HCT116 (cell line): ENCODE measurements at places on chromosomes 7 and 10.

- DNase-seq: no peak
These were observed 872.2 kb upstream of the AUTS2 start for GRCh38 chr7:68725843-68726785.

GRCh38 chr10:61877887-61878739 lies 23.4 kb upstream of the ARID5B start:
- no peak for DNase-seq

GRCh38 chr7:50695026-50695425 lies 87.7 kb downstream of the GRB10 start:
- DNase-seq: no peak

- no peak for DNase-seq
These were observed 81.3 kb upstream of the NPS start for GRCh38 chr10:127467811-127468210.

- DNase-seq: no peak
These were observed 31.3 kb upstream of the GDF10 start for GRCh38 chr10:47268696-47269095.

- DNase-seq: no peak
These were observed 286.6 kb downstream of the BMPER start for GRCh38 chr7:34191771-34192479.

DNA sequence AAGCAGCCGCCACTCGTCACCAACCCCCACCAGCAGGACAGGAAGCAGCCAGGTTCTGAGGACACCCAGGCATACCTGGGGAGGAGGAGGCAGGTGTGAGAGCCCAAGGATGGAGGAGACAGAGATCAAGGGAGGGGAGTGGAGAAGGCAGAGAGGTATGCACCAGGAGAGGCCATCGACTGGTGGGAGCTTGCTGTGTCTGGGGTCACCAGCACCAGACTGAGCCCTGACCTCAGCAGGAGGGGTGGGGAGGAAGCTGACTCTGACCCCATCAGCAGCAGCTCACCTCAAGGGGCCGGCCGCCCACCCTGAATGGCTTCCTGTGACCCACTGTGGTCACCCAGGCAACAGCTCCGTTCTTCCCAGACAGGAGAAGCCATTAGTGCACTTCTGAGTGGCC lies 7.8 kb downstream of the VIPR2 start:
- DNase-seq: no peak

- DNase-seq: no peak
These were observed 53.1 kb upstream of the DDC start for GRCh38 chr7:50618281-50618680.

DNA sequence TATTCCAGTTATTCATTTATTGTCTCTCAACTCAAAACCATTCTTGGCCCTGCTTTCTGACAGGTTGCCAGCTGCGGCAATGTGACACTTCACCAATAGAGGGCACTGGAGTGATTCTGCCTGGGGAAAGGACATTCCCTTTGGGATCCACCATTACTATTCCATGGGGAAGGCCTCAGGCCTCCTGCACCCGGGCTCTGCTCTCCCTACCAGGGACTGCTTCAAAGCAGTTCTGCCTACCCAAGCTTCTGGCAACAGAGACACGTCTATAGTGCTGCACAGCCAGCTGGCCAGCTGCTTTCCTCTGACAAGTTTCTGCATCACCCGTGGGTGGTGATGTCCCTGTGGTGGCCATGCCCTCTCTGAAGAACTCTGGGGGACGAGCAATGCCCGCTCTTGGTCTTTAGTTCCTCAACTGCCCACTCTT lies 163.8 kb downstream of the ELMO1 start:
- peak; percentile 24 for DNase-seq

DNA sequence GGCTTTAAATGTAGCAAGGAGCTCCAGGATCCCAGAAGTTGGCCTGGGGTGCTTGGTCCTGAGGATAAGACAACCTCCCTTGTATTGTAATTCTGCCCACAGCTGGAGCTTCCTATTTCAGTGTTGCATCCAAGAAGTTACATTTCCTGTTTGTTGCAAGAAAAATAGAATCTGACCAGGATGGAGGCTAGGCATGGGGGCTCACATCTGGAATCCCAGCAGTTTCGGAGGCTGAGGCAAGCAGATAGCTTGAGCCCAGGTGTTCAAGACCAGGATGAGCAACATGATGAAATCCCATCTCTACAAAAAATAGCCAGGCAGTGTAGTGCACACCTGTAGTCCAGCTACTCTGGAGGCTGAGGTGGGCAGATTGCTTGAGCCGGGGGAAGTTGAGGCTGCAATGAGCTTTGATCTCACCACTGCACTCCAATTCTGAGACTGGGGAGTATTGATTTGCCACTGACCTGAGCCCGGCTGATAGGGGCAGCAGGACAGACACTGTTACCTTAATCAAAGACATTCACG lies 766 bp upstream of the ITIH2 start:
- no peak for DNase-seq

DNA sequence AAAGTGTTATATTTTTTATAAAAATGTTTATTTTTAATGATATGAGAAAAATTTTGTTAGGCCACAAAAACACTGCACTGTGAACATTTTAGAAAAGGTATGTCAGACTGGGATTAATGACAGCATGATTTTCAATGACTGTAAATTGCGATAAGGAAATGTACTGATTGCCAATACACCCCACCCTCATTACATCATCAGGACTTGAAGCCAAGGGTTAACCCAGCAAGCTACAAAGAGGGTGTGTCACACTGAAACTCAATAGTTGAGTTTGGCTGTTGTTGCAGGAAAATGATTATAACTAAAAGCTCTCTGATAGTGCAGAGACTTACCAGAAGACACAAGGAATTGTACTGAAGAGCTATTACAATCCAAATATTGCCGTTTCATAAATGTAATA lies 64.8 kb upstream of the CAPZA2 start:
- no peak for DNase-seq

DNA sequence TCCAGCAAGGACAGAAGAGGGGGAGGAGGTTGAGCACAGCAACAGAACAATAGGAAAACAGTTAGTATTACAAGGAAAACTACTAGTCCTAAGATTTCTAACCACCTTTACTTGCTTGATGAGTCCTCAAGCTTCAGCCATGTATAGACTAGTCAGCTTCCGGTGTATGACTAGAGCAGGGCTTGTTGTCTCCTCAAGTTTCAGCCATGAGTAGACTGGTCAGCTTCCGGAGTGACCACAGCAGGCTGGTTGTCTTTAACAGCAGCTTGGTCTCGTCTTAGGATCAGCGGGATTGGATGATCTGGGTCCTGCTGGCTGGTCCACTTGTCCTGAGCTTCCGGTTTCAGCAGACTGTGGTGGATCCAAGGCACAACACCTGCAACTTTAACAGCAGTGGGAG lies 10.6 kb upstream of the ZNF239 start:
- DNase-seq: no peak

DNA sequence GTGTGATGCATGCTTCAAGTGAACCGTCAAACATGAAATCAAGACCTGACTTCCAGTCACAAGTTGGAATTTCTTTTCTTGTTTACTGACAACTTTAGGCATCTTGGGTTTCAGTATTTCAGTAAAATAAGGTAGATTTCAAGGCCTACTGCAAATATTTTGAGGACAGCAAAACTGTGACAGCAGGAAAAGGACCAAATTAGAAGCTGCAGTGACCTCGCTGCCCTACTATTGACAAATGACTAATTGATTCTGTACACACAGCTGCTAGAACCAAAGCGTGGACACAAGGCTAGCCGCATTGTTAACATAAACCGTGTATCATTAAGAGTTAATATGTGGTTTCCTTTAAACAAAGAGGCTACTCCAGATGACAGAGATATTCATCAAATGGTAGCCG lies 105.7 kb upstream of the SEC61G start:
- no peak for DNase-seq

DNA sequence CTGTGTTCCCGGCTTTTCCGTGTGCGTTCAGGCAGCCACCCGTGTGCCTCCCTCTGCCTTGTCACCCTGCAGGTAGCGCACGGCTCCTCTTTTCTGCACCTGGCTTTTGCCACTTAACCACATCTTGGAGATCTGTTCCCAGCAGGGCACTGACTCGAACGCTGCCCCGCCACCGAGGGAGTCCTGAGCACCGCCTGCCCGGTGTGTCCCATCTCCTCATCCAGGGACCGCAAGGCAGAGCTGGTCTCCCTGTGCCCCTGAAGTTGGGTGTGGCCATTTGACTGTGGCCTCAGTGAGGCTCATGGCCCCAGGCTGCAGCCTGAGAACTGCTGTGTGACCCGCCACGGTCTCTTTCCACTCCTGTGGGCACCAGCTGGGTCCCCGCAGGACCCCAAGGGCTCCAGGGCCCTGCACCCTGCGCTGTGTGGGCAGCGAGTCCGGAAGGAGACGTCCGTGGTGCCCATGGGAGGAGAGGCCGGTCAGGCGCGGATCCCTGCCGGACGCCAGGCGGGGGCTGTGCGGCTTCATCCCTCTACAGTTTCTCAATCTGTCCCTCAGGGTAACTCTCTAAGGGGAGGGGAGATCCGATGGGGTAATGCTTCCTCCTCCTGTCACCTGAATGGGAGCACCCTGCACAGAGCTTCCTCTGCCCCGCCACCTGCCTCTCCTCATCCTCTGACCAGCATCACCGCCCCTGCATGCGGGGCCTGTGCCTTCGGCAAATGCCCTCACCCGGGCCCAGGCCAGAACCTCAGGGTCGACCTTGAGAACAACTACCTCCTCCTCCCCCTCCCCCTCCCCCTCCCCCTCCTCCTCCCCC lies 1.8 kb upstream of the INTS1 start:
- no peak for DNase-seq

DNA sequence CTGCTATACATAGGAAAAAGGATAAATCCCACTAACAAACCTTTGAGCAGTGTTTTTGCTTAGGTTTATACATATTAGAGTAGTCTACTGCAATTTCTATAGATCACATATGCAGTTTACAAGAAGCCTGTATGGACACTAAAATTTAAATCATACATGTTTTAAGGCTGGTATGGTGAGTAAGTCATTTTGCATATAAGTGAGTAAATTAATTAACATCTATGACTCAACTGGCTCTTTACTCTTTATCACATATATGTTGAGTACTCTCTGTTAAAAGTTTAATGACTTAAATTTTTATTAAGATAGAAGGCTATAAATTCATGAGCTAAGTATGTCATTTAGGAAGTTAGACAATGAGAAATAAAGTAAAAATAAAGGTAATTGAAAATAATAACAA lies 69.4 kb downstream of the LRRN3 start:
- no peak for DNase-seq

DNA sequence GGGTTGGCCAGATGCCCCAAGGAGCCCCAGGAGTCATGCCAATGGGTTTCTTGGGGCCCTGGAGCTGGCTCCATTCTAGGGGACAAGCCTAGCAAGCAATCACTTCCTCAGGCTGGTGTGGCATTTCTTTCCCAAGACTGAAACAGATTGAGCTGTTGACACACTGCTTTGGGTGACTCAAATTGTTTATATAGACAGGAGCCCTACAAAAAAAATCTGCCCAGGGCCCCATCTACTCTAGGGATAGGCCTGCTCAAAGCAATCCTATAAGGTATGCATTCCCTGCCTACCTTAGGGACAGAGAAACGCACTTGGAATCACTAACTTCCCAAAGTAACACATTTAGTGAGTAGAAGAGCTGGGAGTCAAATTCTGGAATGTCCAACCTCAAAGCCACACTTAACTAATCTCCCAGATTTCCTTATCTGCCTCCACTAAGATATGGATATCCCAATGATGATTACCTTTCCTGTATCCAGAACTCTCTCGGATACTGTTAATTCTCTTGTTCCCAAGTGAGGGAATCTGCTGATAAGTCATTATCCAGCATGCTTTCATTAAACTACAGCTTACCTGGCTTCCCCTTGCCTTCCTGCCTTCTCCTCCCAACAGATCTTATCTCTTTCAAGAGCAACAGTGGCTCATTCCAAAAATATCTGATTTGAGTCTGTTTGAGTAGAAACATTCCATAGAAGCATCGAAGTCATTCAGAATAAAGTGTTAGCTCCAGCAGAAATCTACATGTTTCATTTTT lies 3.1 kb downstream of the ABLIM1 start:
- no peak for DNase-seq

- no peak for DNase-seq
These were observed 36.1 kb downstream of the DCLRE1C start for GRCh38 chr10:14917827-14918226.

- DNase-seq: no peak
These were observed 8.3 kb downstream of the EBF3 start for GRCh38 chr10:129955601-129956285.

DNA sequence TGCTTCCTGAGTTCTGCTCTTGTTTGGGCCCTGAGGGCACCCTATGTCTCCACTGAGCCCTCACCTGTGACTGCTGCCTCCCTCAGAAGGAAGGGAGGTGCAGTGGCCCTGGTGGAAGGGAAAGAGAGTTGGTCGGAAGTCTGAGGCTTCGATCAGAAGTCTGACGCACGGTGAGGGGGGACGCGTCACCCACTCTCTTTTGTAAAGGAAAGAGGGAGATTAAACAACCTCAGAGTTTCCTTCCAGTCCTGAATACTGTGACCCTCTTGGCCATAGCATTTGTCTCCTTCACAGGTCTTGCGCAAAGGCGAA lies 31.4 kb upstream of the TRIM8 start:
- DNase-seq: no peak

- no peak for DNase-seq
These were observed 4.4 kb upstream of the SEPHS1 start for GRCh38 chr10:13352519-13352918.

DNA sequence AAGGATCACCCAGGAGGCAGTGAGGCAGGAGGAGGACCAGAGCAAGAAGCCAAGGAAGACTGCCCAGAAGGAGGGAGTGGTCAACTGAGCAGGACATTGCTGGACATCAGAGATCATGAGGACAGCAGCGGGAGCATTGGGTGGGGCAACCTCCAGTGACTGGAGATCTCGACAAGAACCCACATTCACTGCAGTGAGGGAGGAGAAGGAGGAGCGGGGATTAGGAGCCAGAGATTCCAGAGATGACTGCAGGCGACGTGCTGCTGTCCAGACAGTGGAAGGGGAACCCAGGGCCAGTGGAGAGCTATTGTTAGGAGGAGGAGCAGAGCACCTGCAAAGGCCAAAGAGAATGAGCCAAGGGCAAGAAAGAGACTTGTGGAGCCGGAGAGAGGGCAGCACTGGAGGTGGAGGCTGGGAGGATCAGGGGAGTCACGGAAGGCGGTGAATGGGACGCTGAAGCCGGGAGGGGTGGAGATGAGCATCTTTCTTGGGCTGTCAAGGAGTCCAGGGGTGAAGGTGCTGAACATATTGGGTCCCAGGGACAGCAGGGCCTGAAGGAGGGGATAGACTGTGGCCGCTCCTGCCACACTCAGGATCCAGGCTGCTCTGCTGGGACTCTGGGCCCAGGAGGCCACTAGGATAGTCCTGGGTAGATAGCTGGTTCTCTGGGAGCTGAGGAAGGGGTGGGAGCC lies 140.1 kb upstream of the UNC5B start:
- no peak for DNase-seq
